Fibroblast of the aortic adventitia (primary cell): ENCODE measurements at places on chromosomes 13 and 19.

- DNase-seq = no peak
Measured at GRCh38 chr13:20119960-20120359, 40.9 kb downstream of the GJA3 start.

- no peak for DNase-seq
Measured at GRCh38 chr19:40553885-40554857, 22.5 kb upstream of the SHKBP1 start.

GRCh38 chr19:9857920-9858746, 23.0 kb downstream of the PIN1 start:
- no peak for DNase-seq

DNA sequence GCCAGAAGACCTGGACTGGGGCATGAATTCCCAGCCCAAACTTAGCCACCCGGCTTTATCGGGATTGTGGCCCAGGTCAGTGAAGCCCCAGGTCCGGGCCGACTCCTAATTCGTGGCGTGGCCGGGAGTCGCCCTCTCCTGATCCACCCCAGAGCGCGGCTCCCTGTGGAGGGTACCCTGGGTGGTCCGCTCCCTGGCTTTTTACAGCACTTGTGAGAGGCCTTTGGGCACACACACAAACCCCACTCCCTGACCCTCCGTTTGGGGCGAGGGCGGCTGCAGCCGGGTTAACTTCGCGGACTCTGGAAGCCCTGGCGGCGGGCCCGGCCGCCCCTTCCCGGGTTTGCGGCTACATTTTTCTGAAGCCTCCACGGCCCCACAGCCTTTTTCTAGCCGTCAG, 56.4 kb downstream of the ZNF568 start:
- no peak for DNase-seq

DNA sequence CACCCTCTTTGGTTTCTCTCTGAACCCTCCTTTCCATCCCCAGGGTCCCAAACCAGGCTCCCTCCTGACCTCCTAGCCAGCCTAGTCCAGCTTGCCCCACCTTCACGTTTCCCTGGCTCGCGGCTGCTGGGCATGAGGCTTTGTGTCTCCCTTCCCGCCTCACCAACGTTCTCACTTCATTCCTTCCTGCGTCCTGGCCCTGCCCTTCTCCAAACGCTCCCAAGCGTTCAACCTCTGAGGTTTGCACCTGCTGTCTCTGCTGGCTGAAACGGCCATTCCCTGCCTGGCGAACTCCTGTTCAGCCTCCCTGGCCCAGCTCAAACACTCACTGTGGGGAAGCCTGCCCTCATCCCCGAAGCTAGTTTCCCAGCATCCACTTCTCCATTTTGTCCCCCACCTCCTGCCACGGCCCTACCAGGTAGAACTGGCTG, 12.4 kb downstream of the EPS8L1 start:
- DNase-seq = no peak

GRCh38 chr19:28419312-28419711, 793.6 kb downstream of the UQCRFS1 start:
- DNase-seq = peak; percentile 55

DNA sequence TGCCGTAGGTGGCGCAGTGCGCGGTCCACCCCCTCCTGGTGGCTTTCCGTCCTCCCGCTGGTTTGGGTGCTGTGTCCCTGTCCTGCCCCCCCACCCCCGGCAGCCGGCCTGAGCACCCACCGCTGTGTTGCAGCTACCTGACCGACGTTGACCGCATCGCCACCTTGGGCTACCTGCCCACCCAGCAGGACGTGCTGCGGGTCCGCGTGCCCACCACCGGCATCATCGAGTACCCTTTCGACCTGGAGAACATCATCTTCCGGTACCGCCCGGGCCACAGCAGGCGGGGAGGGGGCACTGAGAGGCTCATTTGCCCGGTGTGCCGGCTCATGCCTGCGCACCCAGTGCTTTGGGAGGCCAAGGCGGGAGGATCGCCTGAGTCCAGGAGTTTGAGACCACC, 20.6 kb downstream of the GNA11 start:
- DNase-seq = no peak

GRCh38 chr13:41419206-41419605, 38.1 kb upstream of the RGCC start:
- DNase-seq = no peak

- DNase-seq = peak; percentile 54
Measured at GRCh38 chr13:97914540-97914939, 38.9 kb upstream of the IPO5 start.

DNA sequence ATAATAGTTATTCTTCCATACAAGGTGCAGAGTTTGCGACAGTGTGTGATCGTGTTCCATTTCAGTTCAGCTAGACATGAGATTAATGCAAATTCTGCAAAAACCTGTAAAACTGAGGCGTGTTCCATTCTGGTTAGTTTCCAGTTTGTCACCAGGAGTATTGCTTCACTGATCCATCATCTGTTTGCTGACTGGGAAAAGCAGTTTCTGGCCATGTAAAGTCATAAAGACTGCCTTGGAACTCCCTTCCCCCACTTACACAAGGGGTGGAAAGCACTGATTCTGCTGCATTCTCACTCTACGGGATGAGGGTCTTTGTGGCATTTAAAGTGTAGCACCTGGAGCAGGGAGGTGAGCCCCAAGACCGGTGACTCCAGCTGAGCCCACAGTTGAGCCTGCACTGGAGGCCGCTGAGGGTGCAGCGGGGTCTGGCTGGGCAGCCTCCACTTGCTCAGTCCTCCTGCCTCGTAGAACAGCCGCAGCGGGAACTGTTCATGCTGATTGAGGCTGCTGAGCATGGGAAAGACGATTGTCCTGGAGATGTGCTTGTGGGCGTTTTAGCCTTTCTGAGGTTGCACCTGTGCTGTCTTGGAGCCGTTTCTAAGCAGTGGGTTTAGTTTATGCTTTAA, 2.0 kb downstream of the ZNF57 start:
- DNase-seq = no peak

GRCh38 chr19:6738787-6739389, 592 bp upstream of the TRIP10 start:
- DNase-seq = no peak

DNA sequence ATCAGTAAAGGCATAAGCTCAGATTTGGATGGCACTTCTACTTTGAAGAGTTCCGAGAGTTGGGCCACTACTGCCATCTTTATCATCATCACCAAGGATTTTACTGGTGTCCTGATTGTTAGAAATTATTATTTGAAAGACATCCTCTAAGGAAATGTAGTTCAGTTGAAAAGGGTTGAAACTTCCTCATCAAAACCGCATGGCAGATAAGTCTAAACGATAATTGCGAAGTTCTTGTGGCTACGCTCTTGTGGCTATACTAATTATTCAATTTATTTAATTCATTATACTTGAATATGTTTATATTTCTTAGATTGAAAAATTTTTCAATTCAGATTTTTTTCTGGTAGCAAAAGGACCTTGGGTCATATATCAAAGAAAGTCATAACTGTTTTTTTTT, 22.4 kb downstream of the TNFRSF19 start:
- DNase-seq = no peak

DNA sequence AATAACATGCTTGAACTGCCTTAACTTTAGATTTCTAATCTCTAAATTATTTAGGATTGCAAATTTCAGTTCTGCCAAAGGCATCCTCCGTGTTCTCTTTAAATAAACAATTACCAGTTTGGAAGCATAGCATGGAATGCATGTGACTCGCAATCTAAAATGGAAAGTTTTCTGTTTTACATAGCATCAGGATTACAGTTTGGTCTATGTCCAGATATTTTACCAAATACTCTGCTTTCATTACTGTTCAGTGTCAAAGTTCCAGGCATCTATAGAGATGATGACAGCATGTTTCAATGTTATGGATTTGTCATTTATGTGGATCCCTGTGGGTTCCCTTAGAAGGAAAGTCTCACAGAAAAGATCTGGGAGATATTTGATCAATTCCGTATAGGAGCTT, 16.8 kb downstream of the FLT1 start:
- DNase-seq = peak; percentile 76

GRCh38 chr13:50691176-50691680, 152.3 kb downstream of the DLEU7 start:
- DNase-seq = peak; percentile 25

GRCh38 chr13:19181621-19182485, at the start of gene TUBA3C:
Gene TUBA3C (minus strand): TSS chr13:19181824. CDS start chr13:19181747, 77 bp downstream.
- no peak for DNase-seq

DNA sequence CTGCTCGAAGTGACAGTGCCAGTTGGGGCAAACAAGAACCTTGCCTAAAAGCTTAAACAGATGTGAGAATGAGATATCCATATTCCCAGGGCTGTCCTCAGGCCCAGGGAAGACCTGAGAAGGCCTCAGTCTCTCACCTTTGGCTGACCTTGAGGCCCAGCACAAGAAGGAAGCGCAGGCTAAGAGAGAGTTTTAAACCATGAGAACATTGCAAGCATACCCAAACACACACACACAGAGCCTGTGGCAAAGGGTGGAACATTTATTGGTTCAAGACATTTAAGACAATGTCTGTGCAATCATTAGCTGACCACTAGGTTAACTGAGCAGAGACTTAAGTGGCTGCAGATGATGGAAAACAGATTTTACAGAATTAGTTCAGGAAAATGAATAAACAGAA, 248.2 kb downstream of the NBEA start:
- DNase-seq = no peak

- no peak for DNase-seq
Measured at GRCh38 chr19:39867952-39868351, 21.8 kb upstream of the FBL start.

- DNase-seq = no peak
Measured at GRCh38 chr13:48486362-48486761, 46.5 kb downstream of the RCBTB2 start.

- DNase-seq = no peak
Measured at GRCh38 chr13:43278127-43278526, 254.7 kb downstream of the DNAJC15 start.

DNA sequence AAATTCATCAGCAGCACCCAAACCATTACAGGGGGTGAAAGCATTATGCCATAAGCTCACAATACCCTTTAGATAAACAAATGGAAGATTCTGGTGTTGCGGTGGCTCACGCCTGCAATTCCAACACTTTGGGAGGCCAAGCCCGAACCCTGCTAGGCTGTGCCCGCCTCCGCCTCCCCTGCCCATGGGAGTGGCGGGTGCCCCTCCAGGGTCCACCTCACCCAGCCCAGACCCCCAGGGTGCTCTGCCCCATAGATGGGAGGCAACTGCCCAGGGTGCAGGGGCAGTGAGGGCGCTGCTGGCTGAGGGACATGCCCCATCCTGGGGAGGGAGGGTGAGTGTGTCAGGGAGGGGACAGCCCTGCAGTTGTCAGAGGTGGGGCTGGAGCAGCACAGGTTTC, 10.0 kb upstream of the SIGLECL1 start:
- no peak for DNase-seq

- no peak for DNase-seq
Measured at GRCh38 chr13:111131611-111132010, 16.5 kb downstream of the ARHGEF7 start.

- DNase-seq = no peak
Measured at GRCh38 chr19:30690935-30691818, 319.0 kb downstream of the ZNF536 start.

GRCh38 chr19:45283443-45284033, 32.5 kb downstream of the MARK4 start:
- no peak for DNase-seq

GRCh38 chr13:102697929-102698648, 3.2 kb upstream of the METTL21C start:
- DNase-seq = no peak

- no peak for DNase-seq
Measured at GRCh38 chr13:20666948-20667347, 36.6 kb upstream of the IL17D start.

DNA sequence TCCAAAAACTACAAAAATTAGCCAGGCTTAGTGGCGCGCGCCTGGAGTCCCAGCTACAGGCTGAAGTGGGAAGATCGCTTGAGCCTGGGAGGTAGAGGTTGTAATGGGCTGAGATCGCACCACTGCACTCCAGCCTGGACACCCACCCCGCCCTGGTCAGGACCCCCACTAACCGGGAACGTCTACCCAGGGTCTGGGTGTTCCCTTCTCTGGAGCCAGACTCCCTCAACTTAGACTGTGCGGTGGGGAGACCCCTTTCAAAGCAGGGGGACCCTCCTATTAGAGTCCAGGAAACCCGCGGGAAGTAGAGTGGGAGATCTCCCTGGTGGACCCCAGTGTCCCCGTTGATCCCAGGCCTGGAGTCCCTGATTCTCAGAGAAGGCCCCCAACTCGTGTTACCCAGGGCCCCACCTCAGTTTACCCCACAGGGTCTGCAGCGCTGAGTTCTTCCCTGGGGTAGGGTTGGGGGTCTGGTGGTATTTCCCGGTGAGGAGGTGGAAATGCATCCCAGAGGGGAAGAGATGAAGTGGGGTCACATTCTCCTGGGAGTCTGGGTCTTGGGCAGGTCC, 6.1 kb upstream of the ARRDC2 start:
- DNase-seq = peak; percentile 29

- peak; percentile 10 for DNase-seq
Measured at GRCh38 chr13:98717256-98717655, 35.2 kb downstream of the SLC15A1 start.

DNA sequence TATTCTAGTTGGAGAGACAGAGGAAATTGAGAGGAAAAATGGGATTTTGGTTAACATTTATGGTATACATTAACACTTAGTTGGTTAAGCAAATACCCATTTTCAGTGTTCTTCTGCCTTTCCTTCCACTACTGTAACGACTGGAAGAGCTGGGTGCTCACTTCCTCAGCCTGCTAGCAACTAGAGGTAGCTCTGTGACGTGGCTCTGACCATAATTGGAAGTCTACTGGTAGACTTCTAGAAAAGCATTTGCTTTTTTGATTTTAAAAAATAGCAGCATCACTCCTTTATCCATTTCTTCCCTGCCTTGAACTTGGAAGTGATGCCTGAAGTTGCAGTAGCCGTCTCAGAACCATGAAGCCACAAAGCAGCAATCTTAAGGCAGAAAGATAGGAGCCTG, 15.9 kb downstream of the NHLRC3 start:
- DNase-seq = no peak

DNA sequence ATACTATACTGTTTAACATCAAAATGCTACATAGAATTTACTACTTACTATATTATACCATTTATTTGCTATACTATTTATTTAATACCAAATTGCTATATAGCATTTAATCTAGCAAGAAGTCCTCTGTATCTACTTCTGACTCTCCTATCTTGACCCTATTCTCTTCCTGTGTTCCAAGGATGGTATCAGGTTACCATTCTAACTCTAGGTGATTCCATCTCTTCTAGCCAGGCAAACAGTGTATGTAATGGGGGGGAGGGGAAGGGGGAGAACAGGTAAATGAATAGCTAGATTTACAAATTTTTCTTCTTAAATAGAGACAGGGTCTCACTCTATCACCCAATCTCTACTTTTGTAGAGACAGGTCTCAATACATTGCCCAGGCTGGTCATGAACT, 200.3 kb downstream of the DIAPH3 start:
- DNase-seq = no peak

- DNase-seq = no peak
Measured at GRCh38 chr13:107118506-107118905, 550.6 kb upstream of the ARGLU1 start.
